ENCODE measurements at places on chromosomes 11 and 22.

GRCh38 chr22:44372611-44373010 is 59.9 kb upstream of the SHISAL1 start:
- DNase-seq, result no peak

- DNase-seq, result no peak
These were observed 29.0 kb downstream of the SGSM1 start for GRCh38 chr22:24834845-24835570.

DNA sequence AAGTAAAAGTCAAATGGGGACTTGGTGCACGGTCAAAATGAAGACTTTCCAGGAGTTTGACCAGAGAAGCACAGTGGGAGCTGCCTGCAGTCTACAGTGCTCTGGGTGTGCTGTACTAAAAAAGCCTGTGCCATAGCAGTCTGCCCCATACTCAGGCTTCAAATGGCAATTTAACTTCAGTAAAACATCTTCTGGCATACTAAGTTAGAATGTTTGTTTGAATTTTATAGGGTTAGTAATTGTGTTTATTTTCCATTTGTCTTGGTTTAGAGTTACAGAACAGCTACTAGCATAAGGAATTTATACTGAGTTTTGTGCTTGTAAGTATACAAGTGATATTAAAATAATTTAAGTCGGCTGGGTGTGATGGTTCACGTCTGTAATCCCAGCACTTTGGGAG is 29.3 kb upstream of the LIPT2 start:
- no peak for DNase-seq

DNA sequence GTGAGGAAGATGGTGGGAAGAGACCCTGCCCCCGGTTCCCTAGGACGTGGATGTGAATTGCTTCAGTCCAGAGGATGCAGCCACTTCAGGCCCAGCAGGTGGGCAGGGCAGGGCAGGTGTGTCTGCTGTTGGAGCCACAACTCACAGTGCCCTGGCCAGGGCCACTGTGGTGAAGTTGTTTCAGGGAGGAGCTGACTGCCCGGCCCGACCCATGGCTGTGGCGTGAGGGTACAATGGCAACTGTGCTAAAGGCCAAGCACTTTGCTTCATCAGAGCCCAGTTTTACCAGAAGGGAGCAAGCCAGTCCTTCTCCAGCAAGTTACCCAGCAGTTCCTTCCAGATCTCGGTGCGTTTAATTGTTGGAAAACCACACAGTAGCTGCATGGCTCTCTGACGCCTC is 1174.4 kb downstream of the BRD1 start:
- no peak for DNase-seq

DNA sequence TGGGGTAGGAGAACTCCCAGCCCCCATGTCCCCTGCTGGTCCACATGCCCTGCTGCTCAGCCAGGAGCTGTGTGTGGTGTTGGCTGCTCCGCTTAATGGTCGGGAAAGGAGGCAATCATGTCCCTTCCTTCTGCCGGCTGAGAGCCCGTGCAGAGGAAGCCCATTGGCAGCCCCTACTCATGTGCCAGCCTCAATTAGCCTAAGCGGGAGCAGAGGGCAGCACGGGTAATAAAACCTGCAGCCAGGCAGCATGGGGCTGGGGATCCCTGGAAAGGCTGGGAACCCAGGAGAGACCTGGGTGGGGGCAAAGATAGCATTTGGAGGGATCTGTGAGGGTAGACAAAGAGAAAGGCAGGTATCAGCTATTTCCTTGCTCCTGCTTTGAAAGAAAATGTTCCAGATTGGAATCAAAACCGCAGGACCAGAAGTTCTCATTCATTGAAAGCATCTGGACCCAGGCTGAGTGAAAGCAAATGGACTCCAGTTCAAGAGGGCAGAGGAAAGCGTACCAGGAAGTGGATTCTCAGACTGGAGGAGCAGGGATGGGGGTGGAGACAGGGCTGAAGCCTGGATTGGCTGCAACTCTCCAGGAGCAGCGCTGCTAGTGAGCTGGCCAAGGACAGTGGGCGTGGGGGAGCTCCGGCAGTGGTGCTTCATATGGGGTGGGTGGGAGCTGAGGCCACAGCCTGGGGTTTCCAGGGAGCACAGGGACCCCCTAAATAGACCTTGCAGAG is 103.4 kb upstream of the NECTIN1 start:
- peak; percentile 77 for DNase-seq

DNA sequence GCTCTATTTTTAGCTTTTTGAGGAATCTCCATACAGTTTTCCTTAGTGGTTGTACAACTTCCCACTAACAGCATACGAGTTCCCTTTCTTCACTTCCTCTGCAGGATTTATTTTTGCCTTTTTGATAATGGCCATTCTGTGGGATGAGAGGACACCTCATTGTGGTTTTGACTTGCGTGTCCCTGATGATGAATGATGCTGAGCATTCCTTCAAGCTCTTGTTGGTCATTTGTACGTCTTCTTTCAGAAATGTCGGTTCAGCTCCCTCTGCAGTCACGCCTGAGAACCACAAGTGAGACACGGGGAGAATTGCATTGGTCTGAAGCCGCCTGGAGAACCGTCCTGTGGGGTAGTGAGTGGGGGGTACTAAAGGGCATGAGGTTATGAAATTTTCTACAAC is 2.0 kb upstream of the KRTAP5-10 start:
- DNase-seq, result peak; percentile 31

All from fibroblast of upper back skin (primary cell).